ENCODE measurements at places on chromosomes 3 and 15.
A peak's percentile ranks its signal among the peaks of the same experiment; 100 is the strongest.

DNA sequence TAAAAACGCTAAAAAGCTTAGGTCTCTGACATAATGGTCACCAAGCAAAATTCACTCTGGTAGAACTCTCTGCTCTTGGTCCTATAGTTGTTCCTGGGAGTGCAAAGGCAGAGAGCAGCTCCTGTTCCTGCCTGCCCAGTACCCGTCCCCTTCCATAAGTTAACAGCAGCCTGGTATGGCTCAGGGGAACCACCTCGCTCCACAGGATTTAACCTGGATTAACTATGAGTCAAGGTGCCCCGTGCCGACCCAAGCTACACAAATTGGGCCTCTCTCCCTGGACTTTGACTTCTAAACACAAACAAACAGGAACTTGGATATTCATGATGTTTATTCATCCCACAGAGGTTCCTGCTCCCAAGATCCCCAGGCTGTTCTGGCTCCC is 32.1 kb downstream of the SCAP start:
- peak; percentile 72 for DNase-seq

GRCh38 chr15:89631902-89632264 is 23.4 kb downstream of the KIF7 start:
- no peak for DNase-seq

- no peak for DNase-seq
Observed at GRCh38 chr3:77491961-77492360, 452.1 kb downstream of the ROBO2 start.

DNA sequence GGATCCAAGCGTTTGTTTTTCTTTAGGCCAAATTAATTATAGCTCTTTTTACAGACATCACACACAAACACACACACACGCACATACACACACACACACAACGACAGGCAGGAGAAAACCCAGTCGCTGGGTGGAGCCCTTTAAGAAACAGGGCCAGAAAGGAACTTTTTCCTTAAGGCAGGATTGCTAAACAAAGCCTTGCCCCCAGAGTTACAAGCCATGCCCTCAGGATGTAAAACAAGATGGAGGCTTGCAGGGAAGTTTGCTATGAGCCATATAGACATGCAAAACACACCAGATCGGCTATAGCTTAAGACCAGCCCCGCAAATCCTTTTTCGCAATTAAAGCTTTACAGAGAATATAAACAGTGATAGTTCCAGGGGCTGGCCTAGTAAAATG is 16.3 kb upstream of the IQCF2 start:
- DNase-seq: no peak

DNA sequence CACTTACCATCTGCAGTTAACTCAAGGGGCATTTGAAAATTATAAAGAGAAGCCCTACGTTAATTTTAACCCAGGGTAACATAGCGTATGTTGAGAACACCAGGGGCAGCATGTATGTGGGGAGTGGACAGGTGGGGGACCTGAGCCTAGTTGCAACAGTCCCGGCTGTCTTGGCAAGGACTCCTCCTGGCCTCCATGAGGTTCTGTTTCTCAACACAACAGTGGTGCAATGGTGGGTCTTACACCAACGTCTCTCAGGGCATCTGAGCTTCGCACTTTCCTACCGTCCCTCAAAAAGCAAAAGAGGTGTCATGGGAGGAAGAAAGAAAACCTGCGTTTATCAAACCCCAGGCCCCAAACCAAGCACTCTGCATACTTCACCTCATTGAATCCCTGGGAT is 50.6 kb downstream of the MGLL start:
- no peak for DNase-seq

DNA sequence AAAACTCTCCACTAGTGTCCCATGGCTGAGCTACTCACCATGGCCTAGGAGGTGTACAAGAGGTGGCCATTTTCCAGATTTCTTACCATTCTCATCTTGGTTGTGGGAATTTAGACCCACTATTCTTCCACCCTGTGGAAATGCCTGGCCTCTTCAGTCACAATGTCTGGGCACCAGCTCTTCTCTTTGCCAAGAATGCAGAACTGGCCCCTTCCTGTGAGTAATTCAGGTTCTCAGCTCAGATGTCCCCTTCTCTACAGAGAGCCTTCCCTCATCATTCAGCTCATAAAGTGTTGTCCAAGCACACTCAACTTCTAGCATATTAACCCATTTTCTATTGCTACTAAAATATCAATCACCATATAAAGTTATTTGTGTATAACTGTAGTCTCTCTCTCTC is 575.5 kb upstream of the KCNMB2 start:
- DNase-seq: no peak

DNA sequence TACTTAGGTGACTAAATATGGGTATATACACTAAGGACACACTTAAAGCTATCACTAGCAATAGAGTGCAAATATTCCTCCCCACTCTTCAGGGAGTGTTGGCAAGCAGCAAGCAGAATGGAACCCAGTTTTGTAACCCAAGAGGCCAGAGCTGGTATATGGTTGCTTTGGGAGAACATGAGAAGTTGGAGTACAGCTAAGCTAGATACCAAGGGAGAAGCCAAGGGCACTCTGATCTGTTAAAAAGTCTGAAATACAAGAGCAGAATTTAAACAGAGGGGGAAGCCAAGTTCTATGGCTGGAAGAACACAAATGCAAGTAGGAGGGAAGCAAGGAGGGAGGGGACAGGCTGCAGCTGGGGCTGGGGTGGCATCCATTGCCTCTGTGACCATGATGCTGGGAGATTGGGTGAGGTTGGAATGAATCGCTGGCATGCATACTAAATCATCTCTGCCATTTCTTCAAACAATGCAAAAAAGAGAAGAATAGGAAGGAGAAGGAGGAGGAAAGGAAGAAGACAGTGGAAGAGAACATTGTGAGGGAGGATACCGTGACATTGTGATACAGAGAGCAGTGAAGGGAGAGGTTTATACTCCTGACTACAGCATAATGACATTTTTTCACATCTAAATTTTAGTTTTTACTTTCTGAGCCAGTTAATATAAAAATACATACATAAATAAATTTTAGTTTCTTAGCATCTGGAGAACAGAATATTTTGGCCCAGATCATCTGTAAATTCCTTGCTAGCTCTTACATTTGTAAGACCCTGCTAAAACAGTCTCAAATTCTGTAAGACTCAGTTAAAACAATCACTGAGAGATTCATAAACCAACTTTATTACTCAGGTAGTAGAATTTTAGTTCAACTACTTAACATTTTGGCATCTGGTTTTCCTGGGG is 9.0 kb upstream of the ANXA2 start:
- no peak for DNase-seq

GRCh38 chr15:26051761-26052675 is 188.9 kb upstream of the ATP10A start:
- DNase-seq: no peak

DNA sequence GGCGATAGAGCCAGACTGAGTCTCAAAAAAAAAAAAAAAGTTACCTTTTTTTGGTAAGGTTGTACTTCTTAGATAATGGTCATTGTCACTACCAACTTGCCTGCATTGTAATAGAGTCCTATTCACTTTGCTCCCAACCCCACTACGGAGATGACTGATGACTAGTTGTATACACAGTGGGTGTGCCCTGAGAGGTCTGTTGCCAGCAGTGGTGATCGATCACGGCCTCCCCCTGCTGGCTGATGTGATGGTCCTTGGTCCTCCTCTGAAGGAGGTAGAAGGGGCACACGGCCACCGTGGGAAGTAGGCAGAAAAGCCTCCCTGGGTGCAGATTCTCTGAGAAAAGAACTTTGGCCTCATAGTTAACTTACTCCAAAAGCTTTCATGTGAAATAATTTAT is 10.7 kb downstream of the GCNT3 start:
- peak; percentile 34 for DNase-seq

GRCh38 chr15:51134416-51135199 is 39.9 kb upstream of the TNFAIP8L3 start:
- peak; percentile 55 for DNase-seq

DNA sequence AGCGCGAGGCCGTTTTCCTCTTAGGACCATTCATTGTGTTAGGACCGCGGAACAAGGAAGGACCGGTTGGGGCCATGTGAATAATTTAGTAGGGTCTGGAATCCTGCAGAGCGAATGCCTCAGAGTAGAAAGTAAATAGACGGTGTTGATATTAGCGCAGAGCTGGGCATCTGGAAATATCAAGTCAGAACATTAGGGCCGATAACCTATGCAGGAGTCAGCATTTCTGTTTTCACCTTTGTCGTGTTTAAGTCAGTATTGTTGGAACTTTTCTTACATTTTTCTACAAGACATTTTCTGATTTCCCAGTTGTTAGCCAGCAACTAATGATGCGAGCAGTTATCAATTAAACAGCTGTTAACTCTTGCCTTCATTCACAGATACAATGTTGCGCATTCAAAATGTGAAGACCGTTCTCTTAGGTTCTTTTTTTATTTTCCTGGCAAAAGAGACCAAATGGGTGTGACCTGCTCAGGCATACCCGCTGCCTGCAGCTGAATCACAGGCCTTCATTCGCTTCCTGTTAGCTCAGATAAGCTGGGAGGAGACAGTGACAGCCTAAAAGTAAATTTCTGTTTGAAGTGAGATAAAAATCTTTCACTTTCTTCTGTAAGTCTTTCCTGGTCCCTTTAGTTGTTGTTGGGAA is 966 bp upstream of the PKM start:
- DNase-seq: peak; percentile 79

DNA sequence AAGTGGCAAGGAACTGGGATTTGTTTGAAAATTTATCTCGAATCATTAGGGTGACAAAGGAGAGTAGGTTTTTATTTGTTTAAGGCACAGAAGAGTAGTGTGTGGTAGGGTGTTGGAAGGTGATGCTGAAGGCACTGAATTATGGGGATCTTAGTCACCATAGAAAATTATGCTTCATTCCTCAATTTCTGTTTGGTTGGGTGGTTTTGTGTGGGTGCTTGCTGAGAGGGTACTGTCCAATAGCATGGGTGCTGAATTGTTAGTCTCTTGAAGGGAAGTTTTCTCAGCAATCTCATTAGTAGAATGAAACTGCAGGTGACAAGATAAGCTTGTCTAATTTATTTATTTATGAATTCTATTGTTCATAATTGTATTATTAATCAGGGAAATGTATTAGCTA is 610.9 kb downstream of the AGBL1 start:
- DNase-seq: no peak

DNA sequence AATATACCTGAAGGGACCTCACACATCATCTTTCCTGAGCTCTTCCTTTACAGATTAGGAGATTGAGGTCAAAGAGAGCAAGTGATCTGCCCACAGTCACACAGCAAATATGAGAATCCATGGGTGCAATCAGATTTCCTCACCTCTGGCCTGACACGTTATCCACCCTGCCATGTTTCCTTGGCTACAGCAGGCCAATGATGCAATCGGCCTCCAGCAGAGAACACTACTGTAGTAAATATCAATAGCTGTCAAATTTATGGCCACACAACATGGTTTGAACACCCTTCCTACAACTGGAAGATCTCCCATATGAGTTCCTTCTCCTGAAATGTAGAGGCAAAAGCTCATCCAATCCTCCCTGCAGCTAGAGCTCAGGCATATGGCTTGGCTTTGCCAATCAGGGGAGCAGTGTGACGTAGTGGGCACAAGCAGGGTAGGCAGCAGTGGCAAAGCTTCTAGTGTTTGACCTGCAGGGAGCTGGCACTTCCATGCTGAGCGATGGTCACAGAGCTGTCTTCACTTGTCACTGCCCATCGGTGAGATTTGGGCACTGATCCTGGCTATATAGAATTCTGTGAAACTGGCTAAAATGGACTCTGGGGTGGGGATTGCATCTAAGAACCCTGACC is 271.3 kb downstream of the TJP1 start:
- DNase-seq: peak; percentile 2

DNA sequence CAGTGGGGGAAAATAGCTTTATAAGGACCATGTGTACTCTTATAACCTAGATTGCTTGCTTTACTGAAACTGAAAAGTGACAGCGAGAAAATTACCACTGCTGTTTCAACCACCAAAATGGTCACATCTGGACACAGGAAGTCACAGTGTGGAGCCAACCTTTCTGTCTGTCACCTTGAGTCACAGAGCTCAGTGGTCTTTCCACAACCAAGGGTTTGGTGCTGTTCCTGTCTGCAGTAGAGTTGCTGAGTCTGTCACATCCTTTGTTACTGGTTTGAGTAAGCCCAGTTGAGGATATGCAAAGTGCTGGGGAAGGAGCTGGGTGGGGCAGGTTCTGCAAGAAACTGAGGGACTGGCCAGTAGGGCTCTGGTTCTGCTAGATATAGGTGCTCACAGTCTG is 139.1 kb upstream of the EIF1B start:
- no peak for DNase-seq

GRCh38 chr15:84910928-84911623 is 26.6 kb downstream of the SLC28A1 start:
- no peak for DNase-seq

- DNase-seq: no peak
Observed at GRCh38 chr3:75144406-75144805, 519.7 kb upstream of the FRG2C start.

GRCh38 chr3:57864853-57865252 is 108.7 kb downstream of the SLMAP start:
- DNase-seq: peak; percentile 48

DNA sequence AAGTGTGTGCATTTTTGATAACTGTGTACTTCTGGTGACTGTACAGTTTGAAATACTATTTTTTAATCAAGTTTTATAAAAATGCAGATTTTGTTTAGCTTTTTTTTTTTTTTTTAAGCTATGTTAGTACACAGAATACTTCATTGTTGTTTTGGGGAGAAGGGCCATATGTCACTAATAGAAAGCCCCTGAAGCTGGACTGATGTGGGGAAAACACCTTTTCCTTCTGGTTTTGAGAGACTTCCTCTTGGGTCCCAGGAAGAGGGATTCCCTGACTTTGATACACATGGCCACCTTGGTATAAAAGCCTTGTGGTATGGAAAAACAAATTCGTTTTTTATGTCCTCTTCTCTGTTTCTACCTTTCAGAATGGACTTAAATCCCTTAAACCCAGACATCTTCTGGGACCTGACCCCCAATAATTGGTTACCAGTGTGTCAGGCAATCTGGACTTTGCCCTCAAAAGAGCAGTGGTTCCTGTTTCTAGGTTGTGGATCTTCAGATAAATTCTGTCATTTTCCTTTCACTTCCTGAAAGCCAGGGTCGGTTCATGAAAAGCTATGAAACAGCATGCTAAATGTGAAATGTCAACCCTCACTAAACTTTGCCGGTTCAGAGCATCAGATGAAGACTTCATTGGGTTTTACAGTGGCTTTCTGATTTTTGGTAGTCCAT is 31.1 kb upstream of the BLOC1S6 start:
- DNase-seq: no peak

DNA sequence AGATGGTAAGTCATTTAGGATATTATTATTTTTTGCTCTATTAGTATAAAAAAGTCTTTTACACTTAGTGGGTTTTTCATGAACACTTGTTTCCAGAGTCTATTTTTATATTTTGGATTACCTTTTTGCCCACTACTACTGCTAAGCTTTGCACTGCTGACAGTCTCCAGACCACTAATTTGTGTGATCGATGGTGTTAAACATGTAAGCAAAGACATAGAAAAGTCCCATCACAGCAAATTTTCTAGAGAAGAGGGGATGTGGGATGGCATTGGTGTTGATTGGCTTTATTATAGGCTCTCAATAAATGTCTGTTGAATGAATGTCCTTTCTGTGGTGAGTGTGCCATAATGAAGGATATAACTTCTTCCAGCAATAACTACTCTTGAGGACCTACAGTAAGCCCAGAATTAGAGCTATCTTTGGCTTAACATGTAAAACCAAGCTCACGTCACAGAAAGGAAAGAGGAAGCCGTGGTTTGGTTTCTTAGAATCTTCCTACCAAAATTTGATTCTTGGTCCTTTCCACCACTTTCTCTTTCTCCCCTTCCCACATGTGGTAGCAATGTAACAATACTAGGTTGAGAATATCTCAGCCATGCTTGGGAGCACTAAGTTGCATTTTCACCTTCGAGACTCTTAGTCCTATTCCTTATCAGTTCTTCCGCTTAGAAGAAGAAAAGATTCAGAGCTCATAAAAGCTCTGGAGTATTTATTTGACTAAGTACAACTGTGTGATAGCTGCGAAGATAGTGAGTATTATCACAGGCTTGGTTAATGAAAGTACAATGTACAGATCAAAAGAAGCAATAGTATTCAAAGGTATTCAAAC is 90.6 kb upstream of the UMPS start:
- no peak for DNase-seq
